ENCODE measurements at places on chromosomes 11 and 22.

DNA sequence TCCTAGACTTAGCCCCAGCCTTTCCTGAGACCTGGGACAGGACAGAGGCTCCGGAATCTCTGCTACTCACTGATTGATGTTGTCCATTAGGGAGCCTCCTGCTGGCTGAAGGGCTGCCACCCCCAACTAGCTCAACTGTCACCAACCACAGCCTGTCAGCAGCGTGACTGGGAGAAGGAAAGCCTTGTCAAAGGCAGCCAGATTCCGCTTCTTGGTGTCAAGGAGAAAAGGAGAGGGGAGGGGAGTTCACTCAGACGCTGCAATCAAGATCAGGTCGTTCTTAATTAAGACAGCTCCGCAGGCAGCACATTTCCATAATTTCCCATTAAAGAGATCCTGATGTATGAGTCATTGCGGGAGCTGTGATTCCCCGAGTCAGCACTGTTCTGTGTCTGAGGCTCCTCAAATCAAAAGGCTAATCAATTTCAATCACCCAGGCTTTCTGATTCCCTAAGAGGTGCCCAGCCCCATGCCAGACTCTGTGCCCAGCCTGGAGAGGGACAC lies 152.8 kb upstream of the ZBED5 start:
- DNase-seq: no peak

- DNase-seq: no peak
These were observed 608.7 kb downstream of the SOX6 start for GRCh38 chr11:15747671-15748070.

DNA sequence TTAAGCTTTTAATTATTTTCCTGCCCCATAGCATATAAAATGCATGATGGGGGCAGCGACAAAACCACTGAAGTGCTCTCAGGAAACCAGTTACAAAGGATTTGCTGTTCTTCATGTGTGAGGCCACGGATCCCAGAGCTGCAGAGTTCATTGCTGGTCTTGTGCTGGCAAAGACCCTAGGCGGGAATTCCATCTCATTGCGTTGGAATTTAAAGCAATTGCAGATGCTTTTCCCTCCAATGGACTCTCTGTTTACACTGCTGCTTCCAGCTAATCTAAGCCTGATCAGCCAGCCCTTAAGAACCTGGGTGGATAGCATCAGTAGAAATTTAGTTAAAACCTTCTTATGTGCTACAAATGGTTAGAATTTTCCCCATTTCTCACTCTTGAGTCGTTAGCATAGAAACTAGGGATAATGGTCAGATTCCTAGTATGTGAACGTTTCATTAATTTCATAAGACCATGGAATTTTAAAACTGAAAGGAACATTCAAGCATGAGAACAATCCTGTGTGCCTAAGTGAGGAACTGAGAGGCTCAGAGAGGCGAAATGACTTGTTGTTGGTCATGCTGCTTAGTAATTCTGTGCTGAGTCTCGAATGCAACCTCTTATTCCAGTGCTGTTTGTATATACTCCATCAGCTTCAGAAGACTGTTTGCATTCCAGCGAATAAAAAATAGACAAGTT lies 36.1 kb upstream of the ADSL start:
- no peak for DNase-seq

- DNase-seq: no peak
These were observed 478.9 kb upstream of the ARHGAP42 start for GRCh38 chr11:100208207-100208606.

DNA sequence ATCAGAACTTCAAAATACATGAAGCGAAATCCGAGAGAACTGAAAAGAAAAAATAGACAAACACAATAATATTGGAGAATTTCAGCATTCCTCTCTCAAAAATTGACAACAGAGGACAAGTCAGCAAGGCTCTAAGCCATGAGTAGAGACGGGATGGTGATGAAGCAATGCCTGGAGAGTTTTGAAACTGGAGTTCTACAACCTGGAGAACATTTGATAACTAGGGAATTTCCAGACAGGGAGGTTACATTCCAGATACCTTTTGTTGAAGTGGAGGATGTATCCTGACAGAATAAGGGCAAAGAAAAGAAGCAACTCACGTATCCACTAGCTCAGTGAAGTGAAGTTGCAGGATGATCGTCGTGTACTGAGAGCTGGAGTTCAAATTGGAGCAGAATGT lies 291.4 kb downstream of the CTTN start:
- DNase-seq: no peak

GRCh38 chr11:65811764-65812475 lies 21.8 kb upstream of the SNX32 start:
- DNase-seq: no peak

- no peak for DNase-seq
These were observed 1.2 kb upstream of the MS4A10 start for GRCh38 chr11:60783911-60784310.

DNA sequence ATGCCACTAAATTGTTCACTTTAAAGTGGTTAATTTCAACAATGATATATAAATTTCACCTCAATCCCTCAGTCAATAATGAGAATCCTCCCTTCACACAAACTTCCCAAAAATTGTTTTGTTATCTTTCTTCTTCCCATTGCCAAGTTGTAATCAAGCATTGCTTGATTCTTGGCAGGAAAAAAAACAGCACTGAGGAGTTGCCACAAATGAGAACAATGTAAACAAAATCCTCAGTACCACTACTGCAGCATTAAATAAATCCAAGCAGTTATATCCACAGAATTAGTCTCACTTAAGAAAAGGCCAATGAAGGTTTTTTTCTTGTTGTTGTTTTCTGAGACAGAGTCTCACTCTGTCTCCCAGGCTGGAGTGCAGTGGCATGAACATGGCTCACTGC lies 38.2 kb downstream of the FAM168A start:
- DNase-seq: no peak

DNA sequence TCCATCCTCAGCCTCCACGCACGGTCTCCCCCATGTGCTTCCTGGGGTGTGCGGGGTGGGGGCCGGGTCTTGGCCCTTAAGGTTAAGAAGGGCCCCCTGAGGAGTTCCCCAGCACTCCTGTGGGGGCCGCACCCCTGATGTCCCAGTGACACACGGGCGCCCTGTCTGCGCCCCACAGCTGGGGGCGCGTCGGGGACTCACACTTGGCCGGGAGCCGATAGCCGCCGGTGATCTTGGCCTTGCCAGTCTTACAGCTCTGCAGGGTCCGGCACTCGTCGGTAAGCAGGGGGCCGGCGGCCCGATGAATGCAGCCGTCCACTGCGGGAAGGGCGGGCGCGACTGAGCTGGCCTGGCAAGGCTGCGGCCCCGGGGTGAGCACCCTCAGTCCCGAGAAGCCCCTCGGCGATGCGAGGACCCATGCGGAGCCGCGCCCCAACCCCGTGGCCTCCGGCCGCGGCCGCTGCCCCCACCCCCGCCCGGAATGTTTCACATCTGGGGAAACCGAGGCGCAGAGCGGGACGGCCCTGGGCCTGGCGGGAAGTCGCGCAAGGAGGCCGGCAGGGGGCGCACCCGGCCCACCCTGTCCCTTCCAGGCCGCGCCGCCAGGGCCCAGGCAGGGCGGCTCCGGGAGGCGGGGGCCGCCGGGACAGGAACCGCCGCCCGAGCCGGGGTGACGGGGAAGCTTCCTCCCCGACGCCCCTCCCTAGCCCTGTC lies 13.9 kb downstream of the OTUB1 start:
- no peak for DNase-seq

GRCh38 chr11:118002541-118003423 lies 16.6 kb downstream of the IL10RA start:
- DNase-seq: no peak

GRCh38 chr22:20868025-20868962 lies 9.5 kb downstream of the SNAP29 start:
- no peak for DNase-seq

DNA sequence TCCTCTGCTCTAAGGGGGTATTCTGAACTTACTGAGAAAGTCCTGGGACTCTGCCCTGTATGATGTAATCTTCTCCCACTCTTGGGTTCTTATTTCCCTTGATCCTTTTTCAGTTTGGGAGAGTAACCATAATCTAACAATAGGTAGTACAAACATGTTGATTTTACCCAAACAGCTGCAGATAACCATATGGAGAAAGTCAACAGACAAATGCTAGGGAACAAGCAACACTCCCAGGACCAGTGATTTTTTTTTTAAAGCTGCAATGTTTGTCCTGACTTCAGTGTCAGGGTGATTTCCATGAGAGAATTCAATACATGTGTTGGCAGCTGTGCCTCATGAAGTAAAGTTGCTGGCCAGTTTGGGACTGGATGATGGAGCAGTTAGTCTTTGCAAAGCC lies 156.5 kb downstream of the FCHSD2 start:
- DNase-seq: no peak

DNA sequence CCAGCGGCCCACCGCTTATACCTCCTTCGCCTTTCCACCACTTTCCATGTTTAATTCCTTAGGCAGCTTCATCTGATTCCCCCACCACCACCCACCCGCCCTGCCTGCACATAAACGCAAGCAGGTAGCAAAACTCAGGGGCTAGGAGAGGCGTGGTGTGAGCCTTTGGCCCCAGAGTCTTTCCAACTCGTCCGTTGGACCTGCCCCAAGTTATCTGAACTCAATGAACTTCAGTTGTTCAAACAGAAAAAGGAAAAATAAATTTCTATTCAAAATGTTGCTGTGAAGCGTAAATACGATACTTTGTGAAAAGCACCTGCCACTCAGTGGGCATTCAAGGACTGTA lies 814 bp upstream of the CDON start:
- no peak for DNase-seq

DNA sequence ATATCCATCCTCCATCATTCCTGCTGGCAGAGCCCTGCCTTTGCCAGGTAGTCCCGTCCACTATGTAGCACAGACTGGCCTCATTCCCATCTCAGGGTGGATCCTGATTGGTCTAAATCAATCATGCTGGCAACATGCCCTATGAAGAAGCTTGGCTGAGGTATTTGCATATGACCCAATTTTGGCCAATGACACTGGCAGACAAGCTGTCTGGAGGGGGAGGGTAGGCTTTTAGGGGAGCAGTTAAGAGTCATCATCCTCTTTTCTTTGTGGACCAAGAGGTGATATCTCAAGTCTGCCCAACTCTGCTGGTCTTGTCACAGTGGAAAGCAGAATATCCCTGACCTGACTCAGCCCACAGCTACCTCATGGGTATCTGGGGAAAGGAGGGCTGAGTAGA lies 5.1 kb downstream of the CCDC89 start:
- DNase-seq: no peak

DNA sequence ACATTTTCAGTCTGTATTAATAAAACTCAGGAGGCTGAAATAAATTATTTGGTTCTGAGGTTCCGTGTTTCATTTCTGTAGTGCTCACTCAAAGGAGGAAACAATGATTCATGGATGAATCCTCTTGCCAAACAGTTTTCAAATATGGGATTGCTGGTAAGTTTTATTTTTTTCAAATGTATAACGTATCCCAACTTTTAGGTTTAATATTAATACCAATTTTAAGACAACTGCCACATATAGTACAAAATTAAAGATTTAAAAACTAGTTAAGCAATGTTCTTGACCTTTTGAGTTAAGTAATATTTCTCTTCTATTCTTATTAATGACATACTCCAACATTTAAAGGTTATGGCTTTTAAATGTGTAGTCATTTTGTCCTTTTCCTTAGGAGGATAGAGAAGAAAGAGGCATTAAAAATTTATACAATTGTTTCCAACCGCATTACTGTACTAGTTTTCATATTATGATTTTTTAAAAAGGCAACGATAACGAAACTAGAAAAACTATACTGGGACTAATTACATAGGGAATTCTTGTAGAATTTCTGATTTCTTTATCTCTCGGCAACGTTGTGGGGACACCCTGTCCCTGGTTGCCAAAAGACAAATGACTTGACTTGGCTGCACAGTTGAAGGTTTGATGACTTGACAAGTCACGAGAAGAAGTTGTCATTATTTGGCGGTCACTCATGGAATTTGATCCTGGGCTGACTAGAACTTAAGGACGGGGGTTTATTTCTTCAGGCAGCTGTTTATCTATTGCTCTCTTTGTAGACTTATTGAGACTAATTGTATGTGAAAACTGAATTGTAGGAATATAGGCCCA lies 69.1 kb upstream of the ADSL start:
- no peak for DNase-seq

GRCh38 chr11:114262681-114263512 lies 33.3 kb upstream of the NNMT start:
- peak; percentile 20 for DNase-seq

GRCh38 chr22:29204455-29205183 lies 1.1 kb upstream of the EMID1 start:
- DNase-seq: no peak

GRCh38 chr11:76621868-76622267 lies 48.7 kb downstream of the LRRC32 start:
- DNase-seq: no peak

DNA sequence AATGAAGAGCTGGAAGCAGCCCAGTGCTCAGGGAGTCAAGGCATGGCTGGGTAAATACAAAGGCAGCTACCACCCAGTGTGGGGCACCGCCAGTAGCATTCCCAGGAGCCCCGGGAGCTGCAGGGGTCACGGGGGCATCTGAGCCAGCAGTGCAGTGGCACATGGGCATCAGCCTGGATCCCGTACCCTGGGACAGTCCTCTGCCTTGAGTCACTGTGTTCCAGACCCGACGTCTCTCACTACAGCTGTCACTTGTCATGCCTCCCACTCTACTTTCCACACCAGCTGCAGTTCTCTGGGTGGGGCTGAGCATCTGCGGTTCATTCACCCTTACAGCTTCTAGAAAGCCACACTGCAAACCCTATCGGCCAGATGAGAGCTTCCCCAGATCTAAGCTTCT lies 29.6 kb downstream of the DHCR7 start:
- no peak for DNase-seq

DNA sequence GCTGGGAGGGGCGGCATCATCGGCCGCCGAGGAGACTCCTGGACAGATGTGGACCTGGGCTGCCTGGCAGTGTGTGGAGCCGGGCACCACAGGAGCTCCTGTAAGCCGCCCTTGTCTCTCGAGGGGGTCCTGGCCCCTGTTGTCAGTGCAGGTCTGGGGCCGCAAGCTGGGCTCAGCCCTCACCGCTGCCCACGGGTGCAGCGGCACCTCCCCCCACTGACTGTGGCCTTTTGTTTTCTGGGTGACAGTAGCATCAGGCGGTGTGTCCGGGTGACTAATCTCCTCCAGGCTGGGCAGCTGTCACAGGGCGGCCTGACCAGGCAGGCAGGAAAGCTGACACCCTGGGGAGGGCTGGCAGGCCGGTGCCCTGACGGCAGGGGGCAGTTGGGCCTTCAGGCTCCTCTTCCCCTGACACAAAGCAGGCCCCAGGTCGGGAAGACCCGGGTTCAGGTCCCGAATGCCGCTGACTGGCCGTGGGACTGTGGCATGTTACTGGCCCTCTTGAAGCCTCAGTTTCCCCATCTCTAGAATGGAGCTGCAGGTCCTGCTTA lies 16.3 kb downstream of the DGKZ start:
- peak; percentile 90 for DNase-seq

- DNase-seq: peak; percentile 97
These were observed 59.0 kb upstream of the WNT7B start for GRCh38 chr22:46035742-46036557.

DNA sequence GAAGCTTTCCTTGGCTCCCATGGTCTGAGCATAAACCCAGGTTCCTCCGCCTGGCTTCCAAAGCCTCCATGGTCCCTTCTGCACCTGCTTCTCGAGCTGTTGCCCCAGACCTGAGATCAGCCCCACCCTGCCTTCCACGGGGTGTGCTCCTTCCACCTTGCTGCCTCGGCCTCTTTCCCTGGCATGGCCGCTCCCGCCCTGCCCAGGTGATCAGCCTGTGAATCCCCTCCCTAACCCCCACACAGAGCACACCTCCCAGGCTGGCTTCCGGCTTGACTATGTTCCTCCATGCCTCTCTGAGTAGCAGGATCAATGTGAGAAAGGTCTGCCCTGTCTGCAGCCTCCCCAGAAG lies 2.7 kb upstream of the PPP6R3 start:
- no peak for DNase-seq
